Glomerular endothelial cell (primary cell): ENCODE measurements at places on chromosomes 6 and 20. TPM values are rescaled to one million over a fixed set of nuclear protein-coding genes. Genes with fewer than 3 reads are reported as not detected.
A peak's percentile ranks its signal among the peaks of the same experiment; 100 is the strongest.

GRCh38 chr6:119312875-119313338, 36.7 kb downstream of the MAN1A1 start:
- DNase-seq = no peak

GRCh38 chr6:2950713-2951112, 20.7 kb downstream of the SERPINB6 start:
- DNase-seq = no peak

Gene TMC2
- not detected in 2 replicates for total RNA-seq

DNA sequence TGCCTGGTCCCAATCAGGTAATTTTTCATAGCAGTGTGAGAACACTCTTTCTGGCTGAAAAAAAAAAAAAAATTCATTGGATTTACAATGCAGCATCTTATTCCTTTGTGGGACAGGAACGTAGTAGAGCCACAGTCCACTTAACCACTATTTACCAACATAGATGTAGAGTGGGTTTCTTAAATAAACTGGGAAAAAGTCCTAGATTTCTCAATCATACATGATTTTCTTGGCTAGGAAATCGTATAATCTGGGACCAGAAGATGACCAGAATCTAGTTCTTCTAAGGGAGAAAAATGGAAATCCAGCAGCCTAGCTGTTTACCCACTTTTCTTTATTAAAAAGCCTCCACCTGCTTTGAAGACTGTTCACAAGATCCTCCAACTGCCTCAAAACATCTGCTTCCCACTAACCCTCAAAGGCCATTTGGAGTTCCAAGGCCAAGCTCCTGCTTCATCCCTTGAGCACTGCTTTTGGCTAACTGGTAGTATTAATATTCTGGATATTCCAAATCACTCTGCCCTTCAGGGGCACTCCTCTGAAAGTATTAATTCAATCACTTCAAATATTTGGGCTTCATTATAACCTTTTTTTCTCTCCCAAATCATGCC, 70.4 kb downstream of the FYN start:
- DNase-seq = no peak

- DNase-seq = no peak
These were observed 651.8 kb downstream of the COL12A1 start for GRCh38 chr6:74554041-74554440.

DNA sequence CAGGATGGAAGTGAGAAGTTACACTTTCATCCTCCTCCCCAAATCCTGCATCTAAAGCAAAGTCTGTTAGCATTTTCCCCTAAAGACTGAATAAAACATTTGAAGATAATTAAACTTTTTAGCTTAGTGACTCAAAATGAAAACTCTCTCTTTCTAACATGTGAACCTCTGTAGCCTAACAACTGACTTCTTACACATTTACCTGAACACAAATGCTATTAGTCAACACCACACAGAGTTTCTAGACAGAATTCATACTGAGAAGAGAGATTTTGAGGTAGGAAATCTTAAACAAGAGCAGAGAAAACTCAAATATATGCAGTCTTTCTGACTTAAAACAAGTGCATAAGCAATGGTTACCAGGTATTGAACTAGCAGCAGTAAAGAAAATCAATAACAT, 149.9 kb upstream of the SMLR1 start:
- DNase-seq = no peak

- peak; percentile 25 for DNase-seq
These were observed 713.4 kb downstream of the CD109 start for GRCh38 chr6:74409447-74409846.

Gene ZNF311
- 0.05 and 0.70 TPM in 2 replicates for total RNA-seq

DNA sequence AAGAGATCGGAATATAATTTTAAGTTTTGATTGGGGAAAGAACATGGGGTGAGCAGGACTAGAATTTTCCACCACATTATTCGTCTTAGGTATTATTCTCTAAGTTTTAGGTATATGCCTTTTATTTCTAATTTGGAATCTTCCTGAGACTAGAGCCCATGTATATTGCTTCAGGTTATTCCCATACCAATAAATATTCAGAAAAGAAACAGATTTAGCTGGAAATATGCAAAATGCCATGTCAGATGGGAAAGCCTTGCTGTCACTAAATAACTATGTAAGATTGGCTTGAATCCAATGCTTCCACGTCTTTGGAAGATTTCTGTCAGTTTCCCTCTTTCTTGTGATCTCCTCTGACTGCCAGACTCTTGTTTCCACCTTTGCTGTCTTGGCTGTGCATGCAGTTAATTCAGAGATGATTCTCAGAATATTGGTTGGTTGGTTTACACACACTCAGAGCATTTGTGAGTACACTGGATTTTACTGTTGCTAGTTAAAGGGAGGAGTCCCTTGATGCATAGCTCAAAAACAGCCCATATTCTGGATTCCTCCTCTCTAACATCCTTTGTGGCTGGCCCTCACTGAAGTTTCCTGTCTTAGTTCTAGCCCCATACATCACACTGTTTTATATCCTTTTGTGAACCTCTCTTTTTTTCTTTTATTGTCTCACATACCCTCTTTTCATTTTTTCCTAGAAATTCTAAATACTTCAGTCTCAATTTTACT, 64.3 kb downstream of the GRM1 start:
- no peak for DNase-seq

DNA sequence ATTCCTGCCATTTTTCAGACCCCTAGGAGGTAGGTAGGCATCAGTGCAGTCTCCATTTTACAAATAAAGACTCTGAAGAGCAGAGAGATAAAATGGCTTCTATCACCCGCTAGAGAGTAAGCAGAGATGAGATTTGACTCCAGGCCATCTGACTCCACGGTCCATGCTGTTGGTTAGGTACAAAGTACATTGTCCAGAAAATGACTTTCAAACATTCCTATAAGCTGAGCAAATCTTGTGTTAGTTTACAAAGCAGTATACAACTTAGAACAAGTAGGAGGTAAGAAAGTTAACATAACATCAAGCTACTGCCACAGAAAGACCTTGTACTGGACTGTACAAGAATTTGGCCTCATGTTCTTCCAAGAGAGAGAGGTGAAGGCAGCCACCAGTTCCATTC, 14.9 kb downstream of the BTN1A1 start:
- DNase-seq = no peak

- DNase-seq = no peak
These were observed 49.3 kb downstream of the RIN2 start for GRCh38 chr20:19807191-19807945.

- no peak for DNase-seq
These were observed 13.3 kb downstream of the SUPT3H start for GRCh38 chr6:45364466-45364865.

Gene LHFPL5
- total RNA-seq = not detected in 2 replicates

Gene OR2H1
- not detected in 2 replicates for total RNA-seq

- no peak for DNase-seq
These were observed 7.6 kb downstream of the PTPN1 start for GRCh38 chr20:50517817-50518154.

Gene ASIP
- not detected in 2 replicates for total RNA-seq

Gene NOX3
- not detected in 2 replicates for total RNA-seq

GRCh38 chr6:26243132-26243531, 121.9 kb upstream of the BTN3A2 start:
- DNase-seq = no peak

Gene PHACTR3
- total RNA-seq = not detected in 2 replicates

Gene NHLRC1
- 3.6 and 3.8 TPM in 2 replicates for total RNA-seq

DNA sequence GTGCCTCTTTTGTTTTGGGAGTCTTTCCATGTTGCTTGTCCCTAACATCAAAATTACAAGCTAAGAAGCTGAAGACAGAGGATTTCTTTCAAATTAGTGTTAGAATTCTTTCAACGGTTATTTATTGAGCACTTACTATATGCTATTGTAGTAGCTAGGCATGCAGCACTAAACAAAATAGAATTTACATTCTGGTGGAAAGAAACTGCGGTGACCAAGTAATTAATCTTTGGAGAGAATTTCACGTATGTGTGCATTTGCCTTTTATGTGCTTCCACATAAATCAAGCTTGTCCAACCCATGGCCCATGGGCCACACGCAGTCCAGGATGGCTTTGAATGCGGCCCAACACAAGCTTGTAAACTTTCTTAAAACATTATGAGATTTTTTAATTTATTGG, 33.0 kb upstream of the DUSP22 start:
- no peak for DNase-seq

Gene HDGFL1
- total RNA-seq = not detected in 2 replicates

DNA sequence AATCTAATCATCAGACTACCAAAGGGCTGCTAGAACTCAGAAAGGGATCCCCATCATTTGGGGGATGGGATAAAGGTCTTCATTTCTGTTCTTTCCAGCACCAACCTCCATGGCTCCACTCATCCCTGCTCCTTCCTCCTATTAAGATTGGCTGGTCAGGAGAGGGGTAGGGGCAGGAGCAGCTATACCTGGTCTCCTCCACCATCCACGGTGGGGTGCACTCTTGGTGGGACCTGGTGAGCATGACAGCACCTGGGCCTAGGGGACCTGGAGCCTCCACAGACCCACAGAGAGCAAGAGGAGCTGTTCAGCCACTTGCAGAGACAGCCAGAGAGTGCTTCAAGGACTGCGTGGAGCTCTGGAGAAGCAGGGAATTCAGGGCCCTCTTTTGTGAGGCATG, 6.1 kb upstream of the ULBP2 start:
- DNase-seq = no peak

DNA sequence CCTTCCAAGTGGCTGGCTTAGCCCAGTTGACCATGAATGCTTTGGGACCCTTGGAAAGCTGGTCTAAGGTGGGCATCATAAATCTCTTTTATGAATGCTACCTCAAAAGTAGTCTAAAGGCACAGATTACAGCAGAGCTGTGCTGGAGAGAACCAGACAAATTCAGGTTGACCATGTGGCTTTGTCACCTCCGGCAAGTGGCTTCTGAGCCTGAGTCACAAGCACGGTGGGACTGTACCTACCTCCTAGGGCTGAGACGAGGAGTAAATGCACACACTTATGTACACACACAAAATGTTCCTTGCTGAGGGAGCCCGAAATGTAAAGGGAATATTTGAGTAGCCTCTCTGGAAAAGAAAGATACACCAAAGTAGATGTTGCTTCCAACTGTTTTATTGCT, 155.9 kb downstream of the NFATC2 start:
- DNase-seq = no peak

GRCh38 chr20:58025233-58025632, 203.2 kb downstream of the ANKRD60 start:
- DNase-seq = no peak

- DNase-seq = peak; percentile 63
These were observed 35.9 kb upstream of the FAM50B start for GRCh38 chr6:3813150-3813780.

GRCh38 chr6:138406443-138406842, 2.4 kb downstream of the HEBP2 start:
- DNase-seq = no peak

Gene SERINC1
- total RNA-seq = 126 and 138 TPM in 2 replicates

DNA sequence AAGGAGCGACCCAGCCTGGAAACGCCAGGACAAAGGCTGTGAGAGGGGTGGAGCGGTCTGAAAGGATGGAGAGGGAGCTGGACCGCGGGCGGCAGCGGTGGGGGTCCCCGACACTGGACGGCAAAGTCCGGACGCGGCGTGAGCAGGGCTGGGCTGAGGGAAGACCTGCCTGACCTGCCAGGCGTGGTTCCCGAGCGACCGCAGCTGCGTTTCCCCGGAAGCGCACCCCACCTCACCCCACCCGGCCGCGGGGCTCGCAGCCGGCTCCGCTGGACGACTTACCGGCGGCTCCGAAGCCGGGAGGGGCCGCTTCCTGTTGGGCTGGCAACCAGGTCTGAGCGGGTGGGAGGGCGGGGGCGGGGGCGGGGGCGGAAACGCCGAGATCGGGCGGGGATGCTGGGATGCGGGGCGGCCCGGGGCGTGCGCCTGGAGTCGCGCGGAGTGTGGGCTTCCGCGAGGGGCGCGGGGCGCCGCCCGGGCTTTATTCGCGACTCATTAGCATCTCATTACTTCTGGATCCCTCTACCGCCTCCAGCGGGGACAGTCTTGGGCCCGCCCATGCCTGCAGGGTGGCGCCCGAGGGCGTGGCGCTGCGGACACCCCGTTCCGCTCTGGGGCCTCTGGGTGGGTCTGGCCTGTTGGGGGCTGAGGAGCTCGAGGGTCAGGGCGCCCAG, at the start of gene MICAL1:
Gene MICAL1, minus strand, starts transcription at position 336 of the 674 bp plus-strand sequence. CDS start 1,576 bp downstream, outside the sequence.
- no peak for DNase-seq

Gene KCNK15
- total RNA-seq = 0.35 TPM in 1 of 2 replicates, not detected in the other

DNA sequence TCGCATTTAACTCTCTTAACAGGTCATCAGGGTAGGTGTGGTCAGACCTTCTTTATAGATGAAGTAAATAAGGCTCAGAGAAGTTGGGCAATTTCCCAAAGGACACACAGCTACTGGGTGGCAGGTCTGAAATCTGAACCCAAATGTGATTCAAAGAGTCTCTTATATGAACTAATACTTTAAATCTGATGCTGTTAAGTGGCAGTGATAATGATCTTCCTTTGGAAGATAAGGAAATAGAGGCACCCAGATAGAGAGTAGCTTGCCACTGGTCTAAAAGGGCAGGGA, 237.1 kb downstream of the GMPR start:
- no peak for DNase-seq

GRCh38 chr6:32112431-32112980, 3.4 kb upstream of the TNXB start:
- no peak for DNase-seq

Gene SGK1
- 90.3 and 116 TPM in 2 replicates for total RNA-seq

DNA sequence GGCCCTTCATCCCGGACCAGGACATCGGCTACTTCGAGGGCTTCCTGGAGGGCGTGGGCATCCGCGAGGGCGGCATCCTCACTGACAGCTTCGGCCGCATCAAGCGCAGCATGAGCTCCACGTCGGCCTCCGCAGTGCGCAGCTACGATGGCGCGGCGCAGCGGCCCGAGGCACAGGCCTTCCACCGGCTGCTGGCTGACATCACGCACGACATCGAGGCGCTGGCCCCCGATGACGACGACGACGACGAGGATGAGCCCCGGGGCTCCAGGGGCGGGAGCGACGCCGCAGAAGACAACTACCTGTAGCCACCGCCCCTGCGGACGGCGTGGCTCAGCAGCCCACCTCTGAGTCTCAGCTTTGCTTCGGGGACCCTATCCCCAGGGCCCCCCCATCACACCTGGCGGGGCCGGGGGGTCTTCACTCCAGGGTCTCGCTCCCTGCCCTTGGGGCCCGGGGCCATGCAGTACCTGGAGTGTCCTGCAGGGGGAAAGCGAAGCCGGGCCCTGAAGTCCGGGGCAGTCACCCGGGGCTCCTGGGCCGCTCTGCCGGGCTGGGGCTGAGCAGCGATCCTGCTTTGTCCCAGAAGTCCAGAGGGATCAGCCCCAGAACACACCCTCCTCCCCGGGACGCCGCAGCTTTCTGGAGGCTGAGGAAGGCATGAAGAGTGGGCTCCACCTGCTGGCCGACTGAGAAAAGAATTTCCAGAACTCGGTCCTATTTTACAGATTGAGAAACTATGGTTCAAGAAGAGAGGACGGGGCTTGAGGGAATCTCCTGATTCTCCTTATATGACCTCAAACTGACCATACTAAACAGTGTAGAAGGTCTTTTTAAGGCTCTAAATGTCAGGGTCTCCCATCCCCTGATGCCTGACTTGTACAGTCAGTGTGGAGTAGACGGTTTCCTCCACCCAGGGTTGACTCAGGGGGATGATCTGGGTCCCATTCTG, 20.8 kb upstream of the HCK start:
- DNase-seq = peak; percentile 29

- no peak for DNase-seq
These were observed 19.4 kb upstream of the TUBB2A start for GRCh38 chr6:3176562-3177355.
